Activated CD8-positive, alpha-beta T cell treated with anti-CD3 and anti-CD28 coated beads for 36 hours (primary cell): ENCODE measurements at places on chromosomes 2 and 18.
A peak's percentile ranks its signal among the peaks of the same experiment; 100 is the strongest.

GRCh38 chr2:60354713-60355112 is 198.7 kb downstream of the BCL11A start:
- DNase-seq = no peak

DNA sequence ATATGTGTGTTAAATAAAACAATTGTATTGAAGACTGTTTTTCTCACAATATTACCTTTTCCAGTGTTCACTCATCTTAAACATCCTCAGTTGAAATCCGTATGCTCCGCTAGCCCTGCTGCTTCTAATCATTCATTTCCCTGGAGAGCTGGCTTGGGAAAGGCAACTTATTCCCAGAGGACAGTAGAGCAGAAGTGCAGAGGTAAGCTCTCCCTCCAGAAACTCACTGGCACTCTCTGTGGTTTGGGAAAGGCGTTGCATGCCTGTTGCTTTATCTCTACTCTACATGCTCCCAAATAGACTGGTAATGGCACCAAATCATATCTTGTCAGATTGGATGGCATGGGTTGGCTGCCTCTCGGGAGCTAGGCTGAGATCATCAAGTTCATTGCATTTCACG is 117.1 kb upstream of the BOD1L2 start:
- no peak for DNase-seq

- DNase-seq = no peak
Measured at GRCh38 chr2:72136331-72136730, 11.3 kb downstream of the CYP26B1 start.

DNA sequence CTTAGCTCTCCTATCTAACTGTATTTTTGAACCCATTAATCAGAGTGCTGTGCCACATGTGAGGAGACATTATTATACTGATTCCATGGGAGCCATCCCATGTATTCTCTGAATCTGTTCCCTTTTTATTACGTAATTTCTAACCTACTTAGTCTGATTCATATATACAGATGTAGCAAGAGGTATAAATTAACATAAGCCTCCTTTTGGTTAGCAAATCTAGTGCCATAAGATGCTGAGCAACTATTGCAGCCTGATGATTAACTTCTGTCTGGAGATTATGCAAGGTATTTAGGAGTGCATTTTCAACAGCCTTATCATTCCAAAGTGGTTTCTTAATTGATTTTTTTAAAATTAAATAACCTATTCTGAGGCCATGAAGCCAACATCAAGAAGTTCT is 114.1 kb upstream of the MSH2 start:
- DNase-seq = no peak

- peak; percentile 27 for DNase-seq
Measured at GRCh38 chr2:233380132-233380895, 26.0 kb downstream of the DGKD start.

GRCh38 chr18:22559414-22560274 is 141.9 kb upstream of the CTAGE1 start:
- peak; percentile 36 for DNase-seq

DNA sequence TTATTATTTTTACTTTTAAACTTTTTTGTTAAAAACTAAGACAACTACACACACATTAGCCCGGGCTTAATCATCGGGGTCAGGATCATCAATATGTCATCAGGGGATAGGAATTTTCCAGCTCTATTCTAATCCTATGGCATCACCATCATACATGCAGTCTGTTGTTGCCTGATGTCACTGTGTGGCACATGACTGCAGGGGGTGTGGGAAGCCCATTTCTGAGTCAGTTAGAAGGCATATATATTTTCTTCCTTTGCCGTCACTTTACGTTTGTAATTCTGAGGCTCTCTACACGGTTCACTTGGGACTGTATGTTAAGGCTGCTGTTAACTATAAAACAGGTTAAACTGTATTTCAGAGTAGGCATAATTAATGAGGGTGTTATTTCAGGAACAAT is 144.4 kb upstream of the ITGA6 start:
- no peak for DNase-seq

GRCh38 chr2:12169721-12170120 is 423.3 kb downstream of the LPIN1 start:
- peak; percentile 58 for DNase-seq

GRCh38 chr18:45997700-45998151 is 30.6 kb upstream of the EPG5 start:
- DNase-seq = peak; percentile 55

- no peak for DNase-seq
Measured at GRCh38 chr18:61554946-61555361, 221.7 kb downstream of the CDH20 start.

- DNase-seq = no peak
Measured at GRCh38 chr2:127913808-127914457, 28.2 kb upstream of the AMMECR1L start.

- no peak for DNase-seq
Measured at GRCh38 chr2:120493231-120493630, 147.3 kb downstream of the INHBB start.

GRCh38 chr2:119338272-119338671 is 28.4 kb downstream of the C2orf76 start:
- no peak for DNase-seq

GRCh38 chr18:54612237-54612636 is 21.2 kb downstream of the DYNAP start:
- DNase-seq = no peak

- DNase-seq = no peak
Measured at GRCh38 chr18:50099725-50100407, 95.1 kb downstream of the MYO5B start.
